ENCODE measurements at places on chromosomes 1 and 21.

DNA sequence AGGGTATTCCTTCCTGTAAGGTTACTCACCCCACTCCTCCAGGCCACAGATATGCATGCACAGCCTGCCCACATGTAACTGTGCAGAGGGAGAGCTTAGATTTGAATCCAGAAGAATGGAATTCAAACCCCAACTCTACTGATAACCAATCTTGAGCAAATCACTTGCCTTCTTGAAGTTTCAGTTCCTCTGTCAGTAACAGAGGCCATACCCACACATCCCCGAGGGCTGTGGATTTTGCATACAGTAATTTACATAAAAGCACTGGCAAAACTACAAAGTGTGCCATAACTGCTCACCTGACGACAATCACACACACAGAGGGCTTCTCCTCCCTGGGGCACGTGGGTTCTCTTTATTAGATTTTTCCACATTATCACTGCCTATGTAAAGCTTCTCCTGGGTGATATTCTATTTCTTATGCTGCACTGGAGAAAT lies 18.6 kb downstream of the CD247 start:
- no peak for DNase-seq

GRCh38 chr1:2151252-2151651 lies 43.3 kb downstream of the FAAP20 start:
- no peak for DNase-seq

- DNase-seq = no peak
These were observed at the start of gene HSD11B1 for GRCh38 chr1:209704584-209704983. Gene HSD11B1, plus strand, starts transcription at chr1:209704846. Its CDS starts 97 bp downstream, at chr1:209704943.

- DNase-seq = peak; percentile 24
These were observed 11.9 kb upstream of the MRPL55 start for GRCh38 chr1:228120857-228121489.

- DNase-seq = peak; percentile 39
These were observed 38.2 kb upstream of the PLA2G2C start for GRCh38 chr1:20224546-20224945.

DNA sequence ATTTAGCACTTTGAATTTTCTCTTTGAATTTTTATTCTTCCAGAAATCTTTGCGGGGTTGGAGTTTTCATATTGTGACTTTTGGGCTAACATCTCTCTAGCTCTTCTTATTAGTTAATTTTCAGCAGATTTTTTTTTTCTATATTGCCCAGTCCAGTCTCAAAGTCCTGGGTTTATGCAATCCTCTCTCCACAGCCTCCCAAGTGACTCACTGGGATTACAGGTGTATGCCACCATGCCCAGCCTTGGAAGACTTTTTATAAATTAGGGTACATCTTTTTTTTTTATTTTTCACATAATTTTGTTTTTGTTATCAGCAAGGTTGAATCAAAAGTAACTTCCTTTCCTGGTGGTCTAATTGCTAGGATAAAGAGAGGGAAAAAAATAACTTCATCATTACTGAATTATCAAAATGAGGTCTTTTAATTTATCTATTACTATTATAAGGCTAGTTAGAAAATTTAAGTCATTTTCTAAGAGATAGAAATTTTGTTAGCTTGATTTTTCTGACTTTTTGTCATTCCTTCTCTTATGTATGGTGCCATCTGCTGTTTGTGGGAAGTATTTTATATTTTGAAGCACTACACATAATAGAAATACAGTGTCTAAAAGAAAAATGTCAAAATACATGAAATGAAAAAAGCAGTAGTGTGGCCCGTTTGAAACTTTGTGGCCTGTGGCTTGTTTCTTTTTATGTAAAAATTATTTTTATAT lies 273.4 kb upstream of the CACYBP start:
- no peak for DNase-seq

DNA sequence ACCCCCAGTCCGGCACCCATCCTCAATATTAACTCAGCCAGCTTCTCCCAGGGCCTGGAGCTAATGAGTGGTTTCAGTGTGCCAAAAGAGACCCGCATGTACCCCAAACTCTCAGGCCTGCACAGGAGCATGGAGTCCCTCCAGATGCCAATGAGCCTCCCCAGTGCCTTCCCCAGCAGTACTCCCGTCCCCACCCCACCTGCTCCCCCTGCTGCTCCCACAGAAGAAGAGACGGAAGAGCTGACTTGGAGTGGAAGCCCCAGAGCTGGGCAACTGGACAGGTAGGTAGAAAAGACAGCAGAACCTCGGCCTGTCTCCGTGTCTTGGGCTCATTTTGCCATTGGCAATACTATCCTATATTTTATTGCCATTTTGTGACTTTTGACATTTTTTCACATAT lies 45.4 kb upstream of the IPO9 start:
- DNase-seq = no peak

- no peak for DNase-seq
These were observed 20.7 kb downstream of the C1QB start for GRCh38 chr1:22673486-22674409.

DNA sequence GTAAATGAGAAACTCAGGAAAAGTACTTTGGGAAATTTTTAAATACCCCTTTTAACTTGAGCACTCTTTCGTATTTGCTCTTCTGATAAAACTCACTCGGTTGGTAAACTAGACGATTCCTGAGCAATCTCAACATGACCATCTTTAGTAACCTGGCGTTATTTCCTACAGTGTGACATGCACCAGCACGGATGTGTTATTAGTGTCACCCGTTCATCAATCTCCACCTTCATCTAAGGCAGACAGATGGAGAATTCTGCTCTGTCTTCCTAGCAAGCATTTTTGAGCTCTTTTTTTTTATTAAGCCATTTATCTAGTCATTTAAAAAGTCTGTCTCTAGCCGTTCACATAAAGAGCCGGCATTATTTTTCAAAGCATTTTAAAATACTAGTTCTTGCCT lies 155.2 kb downstream of the DISP1 start:
- DNase-seq = no peak

DNA sequence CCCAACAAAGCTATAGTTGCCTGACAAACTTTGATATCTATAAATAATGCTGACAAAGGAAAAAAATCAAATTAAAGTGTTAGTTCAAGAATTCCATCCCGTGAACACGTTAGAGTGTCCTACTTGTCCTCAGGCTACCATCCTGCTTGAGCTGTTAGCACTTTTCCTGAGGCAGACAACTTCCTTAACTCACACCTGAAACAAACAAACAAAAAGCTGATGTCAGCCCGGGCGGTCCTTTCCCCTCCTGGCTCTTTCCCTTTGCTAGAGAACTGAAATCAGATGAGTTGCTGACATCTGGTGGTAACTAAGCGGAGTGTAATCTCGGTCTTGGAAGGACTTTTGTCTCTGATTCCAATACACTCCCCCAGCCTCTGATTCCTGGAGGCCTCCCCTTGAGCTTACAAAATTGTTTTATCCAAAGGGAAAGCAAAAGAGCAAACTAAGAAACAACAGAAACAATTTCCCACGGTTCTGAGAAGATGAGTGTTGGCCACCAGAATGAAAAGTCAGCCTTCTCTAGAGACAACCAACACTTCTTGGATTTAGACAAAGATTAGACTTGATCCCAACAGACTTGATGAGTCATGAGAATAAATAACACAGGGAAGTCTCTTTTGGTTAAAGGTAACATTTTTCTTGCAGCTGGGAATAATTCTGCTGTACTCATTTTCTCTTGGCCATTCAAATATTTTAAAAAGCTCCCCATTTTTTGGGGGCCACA lies 135.4 kb downstream of the PROX1 start:
- no peak for DNase-seq

DNA sequence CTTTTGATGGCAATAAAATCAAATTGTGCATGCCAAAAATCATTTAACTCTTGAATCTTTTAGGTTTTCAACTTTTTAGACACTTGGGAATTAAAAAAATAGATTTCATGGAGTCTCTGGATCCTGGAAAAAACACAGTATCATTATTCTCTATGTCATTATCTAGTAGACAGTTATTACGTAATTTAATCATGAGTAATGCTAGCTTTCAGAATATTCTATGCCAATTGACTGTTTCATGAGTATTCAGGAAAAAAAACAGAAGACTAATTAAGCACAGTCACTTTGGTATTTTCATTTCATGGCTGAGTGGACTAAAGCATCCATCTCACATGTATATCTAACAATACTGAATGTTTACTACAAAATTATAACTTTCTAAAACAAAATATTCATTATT lies 44.0 kb downstream of the ODF2L start:
- no peak for DNase-seq

DNA sequence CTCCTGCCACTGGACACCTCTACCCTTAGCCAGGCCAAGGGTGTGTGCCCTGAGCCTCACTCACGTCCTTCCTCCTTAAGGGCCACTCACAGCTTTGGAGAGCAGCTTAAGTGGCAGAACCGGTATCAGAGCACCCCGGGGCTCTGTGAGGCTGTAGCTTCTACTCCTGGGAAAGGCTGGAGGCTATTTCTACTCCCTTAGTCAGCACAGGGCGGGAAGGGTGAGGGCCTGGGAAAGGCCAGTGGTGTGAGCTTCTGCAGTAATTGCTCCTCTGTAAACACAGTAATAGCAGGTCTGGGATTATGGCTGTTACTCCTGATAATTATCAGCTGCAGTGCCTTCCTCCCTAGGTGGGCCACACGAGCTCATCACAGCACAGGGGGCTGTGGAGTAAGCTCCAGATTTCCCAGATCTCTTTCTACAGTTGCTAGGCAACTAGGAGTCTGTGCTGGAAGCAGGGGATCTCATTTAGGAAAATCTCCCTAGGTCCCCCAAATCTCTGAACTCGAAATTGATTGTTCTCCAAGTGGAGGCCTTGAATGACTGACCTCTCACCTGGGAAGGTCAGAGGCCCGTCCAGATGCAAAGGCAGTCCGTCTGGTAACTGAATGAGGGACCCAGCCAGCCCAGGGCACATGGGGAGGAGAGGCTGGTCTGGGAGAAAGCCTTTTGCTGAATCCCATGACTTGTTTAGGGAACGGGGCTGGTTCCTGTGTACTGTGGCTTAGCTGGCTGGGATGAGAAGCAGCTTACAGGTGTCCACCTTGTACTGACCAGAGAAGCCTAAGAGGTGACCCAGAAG lies 29.3 kb downstream of the IER5 start:
- no peak for DNase-seq

DNA sequence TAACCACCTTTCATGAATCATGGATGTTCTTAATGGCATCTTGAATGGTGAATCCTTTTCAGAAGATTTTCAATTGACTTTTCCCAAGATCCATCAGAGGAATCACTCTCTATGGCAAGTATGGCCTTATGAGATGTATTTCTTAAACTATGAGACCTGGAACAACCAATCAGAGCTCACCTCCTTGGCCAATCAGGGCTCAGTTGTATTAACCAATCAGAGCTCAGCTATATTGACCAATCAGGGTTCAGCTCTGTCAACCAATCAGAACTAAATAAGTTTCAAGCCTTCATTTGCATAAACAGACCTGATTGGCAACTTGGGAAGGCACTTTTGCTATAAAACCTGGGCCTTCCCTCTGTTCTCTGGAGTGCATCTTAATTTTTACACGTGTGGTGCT lies 13.6 kb upstream of the FAM3B start:
- DNase-seq = no peak

GRCh38 chr1:212471286-212471685 lies 38.6 kb downstream of the NENF start:
- DNase-seq = no peak

- DNase-seq = peak; percentile 92
These were observed 36.6 kb upstream of the HMGN1 start for GRCh38 chr21:39385299-39386145.

- no peak for DNase-seq
These were observed 43.5 kb downstream of the FBXO2 start for GRCh38 chr1:11610629-11611180.

DNA sequence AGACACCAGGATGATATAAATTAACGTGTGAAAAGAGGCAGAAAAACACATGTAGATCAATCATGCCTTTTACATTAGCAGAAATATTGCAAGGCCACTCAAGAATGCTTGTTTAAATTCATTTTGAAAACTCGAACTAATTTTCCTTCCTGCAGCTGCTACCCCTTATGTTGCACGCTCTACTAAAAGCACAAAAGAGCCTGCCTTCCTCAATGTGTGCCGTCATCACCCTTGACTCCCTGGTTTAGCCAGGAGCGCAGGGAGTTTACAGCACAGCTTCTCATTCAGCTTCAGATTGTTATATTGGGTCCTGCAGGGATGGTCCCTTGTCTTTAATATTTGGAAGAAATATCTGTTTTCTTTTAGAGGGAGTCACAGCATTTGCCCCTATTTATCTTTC lies 10.1 kb upstream of the ST6GALNAC5 start:
- DNase-seq = no peak

- no peak for DNase-seq
These were observed 76.4 kb downstream of the EVI5 start for GRCh38 chr1:92708368-92708950.

DNA sequence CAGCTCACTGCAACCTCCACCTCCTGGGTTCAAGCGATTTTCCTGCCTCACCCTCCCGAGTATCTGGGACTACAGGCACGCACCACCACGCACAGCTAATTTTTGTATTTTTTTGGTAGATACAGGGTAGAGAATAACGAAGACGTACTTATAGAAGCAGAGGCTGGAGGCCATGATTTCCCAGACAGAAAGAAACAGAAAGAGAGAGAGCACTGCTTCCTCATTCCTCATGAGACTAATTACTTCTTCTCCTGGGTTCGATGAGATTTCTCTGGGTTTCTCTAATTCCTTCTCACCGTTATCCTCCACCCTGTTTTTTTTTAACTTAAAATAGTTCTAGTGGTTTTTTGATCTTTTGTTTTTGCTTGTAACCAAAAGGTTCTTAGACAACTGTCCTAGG lies 23.4 kb upstream of the PTP4A2 start:
- no peak for DNase-seq

GRCh38 chr1:54229281-54229891 lies 29.4 kb downstream of the MRPL37 start:
- no peak for DNase-seq

DNA sequence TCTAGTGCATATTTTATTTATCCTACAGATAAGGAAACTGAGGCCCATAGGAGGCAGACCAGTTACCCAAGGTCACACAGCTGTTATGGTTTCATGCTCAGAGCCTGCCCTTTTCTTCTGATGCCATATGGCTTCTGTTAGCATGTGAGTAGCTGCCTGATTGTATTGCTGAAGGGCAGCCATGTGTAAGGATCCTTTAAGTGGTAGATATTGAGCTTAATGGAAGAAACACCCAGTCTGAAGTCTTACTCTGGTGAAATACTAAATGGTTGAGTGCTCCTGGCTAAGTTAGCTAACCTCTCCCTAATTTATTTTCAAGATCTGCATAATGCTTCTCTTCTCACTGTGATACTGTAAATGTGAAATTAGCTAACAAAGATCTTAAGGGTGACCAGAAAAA lies 30.9 kb downstream of the ADAMTS5 start:
- no peak for DNase-seq

GRCh38 chr1:206012086-206012859 lies 9.1 kb upstream of the RAB7B start:
- no peak for DNase-seq

DNA sequence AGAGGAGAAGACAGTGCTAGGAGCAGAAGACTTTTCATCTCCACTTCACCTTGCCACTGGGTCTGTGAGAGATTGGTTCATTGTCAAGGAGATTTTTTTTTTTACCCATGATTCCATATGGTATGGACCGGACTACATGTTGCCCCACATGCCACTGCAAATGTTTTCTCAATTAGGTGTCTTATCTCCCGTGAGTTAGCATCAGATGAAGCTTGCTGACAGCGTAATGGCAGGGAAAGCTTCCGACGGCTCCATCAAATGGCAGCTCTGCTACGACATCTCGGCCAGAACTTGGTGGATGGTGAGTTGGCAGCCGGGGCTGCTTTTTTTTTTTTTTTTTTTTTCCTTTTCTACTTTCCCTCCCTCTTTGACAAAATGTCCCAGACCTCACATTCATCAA lies 217.2 kb upstream of the NFIA start:
- DNase-seq = no peak

Data from mesenteric fat pad (tissue), 1 donor.